HCT116 (cell line): ENCODE measurements at places on chromosomes 5 and 9.

DNA sequence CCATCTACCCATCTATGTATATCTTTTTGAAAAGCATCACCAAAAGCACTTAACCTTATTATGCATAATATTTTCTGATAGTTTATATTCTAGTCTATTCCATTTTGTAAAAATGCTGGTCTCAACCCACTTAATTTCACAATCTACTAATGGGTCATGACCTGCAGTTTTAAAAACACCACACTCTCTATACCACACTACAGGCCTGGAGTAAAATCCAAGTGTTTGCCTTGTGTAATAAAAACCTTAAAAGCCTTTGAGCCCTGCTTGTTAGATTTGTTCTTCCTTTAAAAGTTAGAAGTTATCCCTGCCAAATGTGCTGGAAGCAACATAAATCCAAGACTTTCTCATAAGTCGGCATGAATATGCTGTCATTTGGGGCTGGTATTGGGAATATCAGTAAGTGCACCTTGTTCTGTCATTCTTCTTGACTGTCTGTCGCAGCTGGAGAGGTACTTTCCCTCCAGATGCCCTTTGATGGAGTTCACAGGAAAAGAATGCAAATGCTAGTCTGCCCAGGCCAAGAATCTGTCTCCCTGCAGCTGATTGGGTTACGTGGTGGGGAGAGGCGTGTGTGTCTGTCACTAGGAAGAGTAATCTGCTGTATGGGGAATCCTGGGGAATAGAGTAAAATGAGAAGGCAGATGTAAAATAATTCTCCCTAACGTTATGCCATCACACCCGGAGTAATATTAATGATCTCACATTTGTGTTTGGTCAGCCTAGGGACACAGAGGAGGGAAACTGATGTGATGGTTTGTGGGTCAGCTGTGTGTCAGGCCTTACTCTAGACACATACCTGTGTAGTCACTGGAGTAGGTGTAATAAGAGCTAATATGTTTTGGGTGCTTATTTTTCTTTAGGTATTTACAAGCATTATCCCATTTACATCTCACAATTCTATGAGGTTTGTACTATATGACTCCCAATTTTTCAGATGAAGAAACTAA, 79.4 kb downstream of the ZNF366 start:
- no peak for DNase-seq
- no peaks in the 10 kb centered on the region for H3K4me1 ChIP-seq
- H3K27ac ChIP-seq: no peak overlapping the region
- no peaks in the 10 kb centered on the region for H3K36me3 ChIP-seq
- H3K4me3 ChIP-seq: no peak overlapping the region

DNA sequence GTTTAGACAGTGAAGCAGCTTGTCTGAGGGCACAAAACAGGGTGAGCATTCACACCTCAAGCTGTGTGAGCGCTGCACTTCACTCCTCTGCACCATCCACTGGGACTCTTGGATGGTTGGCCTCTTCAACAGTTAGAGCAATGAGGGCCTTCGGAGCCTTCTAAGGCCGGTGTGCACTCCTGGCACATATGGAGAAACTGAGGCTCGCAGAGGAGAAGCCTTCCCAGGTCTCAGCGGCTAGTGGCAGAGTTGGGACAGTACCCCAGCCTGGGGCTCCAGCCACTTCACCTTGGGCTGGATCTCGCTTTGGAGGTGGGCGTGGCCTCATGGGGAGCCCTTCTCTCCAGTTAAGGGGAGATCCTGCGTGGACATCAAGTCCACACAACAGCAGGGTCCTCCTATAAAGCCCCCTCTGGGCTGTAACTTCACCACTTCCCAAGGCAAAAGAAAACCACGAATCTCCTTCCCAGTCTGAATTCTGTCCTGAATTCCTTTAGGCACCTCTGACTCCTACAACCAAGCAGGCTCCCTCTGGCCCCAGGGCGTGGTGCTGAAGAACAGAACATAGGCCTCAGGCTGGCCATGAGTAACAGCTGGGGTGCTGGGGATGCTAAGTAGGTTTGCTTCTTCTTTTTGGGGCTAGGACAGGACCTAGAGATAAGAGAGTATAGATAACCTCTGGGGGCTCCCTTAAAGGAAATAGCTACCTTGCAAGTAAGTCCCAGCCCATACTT, 30.5 kb upstream of the CSF1R start:
- no peak overlapping the region for H3K4me3 ChIP-seq
- H3K27me3 ChIP-seq: no peaks in the 10 kb centered on the region
- H3K4me1 ChIP-seq: peaks cover 24% of the 10 kb centered on the region

GRCh38 chr5:143796753-143797152, 15.2 kb upstream of the HMHB1 start:
- no peaks in the 10 kb centered on the region for H3K27me3 ChIP-seq
- no peak for DNase-seq
- H3K36me3 ChIP-seq: no peaks in the 10 kb centered on the region
- H3K4me1 ChIP-seq: no peaks in the 10 kb centered on the region

- H3K27ac ChIP-seq: no peak overlapping the region
- peak; percentile 52 for DNase-seq
- H3K27me3 ChIP-seq: no peaks in the 10 kb centered on the region
- H3K36me3 ChIP-seq: no peaks in the 10 kb centered on the region
- H3K4me1 ChIP-seq: peaks cover 16% of the 10 kb centered on the region; the same call in 1 of the 2 replicates
These were observed 1.9 kb upstream of the CRB2 start for GRCh38 chr9:123353984-123354591.

DNA sequence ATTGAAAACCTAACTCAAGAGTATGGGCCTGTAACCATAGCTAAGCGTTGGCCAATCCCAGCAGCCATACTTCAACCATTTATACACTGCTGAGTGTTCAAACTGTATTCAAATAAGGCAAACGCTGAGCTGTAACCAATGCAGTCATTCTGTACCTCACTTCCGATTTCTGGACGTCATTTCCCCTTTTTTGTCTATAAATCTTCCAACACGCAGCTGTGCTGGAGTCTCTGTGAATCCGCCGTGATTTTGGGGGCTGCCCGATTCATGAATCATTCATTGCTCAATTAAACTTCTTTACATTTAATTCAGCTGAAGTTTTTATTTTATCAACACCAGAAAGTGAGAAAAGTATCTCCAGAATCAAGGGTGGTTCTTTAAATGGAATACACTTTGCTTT, 31.7 kb downstream of the MTX3 start:
- no peak overlapping the region for H3K27ac ChIP-seq
- H3K36me3 ChIP-seq: no peaks in the 10 kb centered on the region
- no peak for DNase-seq
- H3K4me3 ChIP-seq: no peak overlapping the region
- no peaks in the 10 kb centered on the region for H3K27me3 ChIP-seq

DNA sequence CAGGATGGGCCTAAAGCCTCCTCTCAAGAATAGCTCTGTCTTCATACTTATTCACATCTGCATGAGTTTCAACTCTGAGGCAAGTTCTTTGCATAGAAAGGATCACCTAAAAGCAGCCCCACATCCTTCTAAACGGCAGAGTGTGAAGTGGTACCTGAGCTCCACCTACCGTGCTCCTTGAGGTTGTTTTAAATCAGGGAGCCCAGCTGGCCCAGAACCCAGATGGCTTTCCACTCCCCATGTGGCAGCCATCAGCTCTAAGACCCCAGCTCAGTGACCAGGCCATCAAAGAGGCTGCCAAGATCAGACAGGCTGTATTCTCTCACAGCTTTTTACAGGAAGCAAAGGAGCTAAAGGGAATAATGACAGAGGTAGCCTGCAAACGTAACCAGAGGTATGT, 299.3 kb downstream of the RASEF start:
- no peaks in the 10 kb centered on the region for H3K4me1 ChIP-seq
- no peak overlapping the region for H3K27ac ChIP-seq
- no peaks in the 10 kb centered on the region for H3K36me3 ChIP-seq
- H3K27me3 ChIP-seq: no peaks in the 10 kb centered on the region
- DNase-seq: no peak
- no peak overlapping the region for H3K4me3 ChIP-seq

DNA sequence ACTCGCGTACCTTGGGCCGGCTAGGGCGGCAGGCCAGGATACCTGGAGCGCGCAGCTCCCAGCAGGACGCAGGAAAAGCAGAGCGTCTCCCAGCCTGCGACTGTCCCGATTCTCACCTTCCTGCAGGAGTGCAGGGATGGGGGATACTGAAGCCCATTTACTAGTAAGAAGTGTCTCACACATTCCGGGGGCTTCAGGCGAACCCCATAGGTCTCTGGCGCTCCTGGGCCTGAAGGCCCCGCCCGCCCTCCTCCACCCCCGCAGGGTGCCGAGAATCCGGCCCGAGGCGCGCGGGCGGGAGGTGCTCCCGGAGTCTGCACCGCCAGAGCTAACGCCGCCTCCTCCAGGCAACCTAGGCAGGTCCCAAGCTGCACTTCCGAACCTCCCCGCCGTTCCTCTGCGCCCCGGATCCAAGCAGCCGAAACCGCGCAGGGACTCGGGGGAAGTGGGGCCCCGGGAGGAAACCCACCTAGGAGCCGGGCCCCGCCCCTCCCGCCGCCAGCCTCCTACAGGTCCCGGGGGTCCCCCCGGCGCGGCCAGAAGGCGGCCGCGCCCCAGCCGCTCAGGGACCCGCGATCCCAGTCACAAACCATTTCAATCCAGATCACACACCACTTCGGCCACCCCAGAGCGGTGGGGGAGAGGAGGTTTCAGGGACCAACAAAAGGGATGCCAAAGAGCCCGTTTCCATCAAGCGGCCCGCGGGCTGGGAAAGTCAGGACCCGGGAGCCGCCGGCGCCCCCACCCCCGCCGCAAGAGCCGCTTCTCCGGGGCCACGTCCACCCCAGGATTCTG, 1.2 kb downstream of the ROR2 start:
- H3K27ac ChIP-seq: peak overlapping the region; percentile 78
- peak; percentile 65 for DNase-seq
- peaks cover 15% of the 10 kb centered on the region for H3K4me1 ChIP-seq
- H3K4me3 ChIP-seq: peak overlapping the region; percentile 84
- no peaks in the 10 kb centered on the region for H3K27me3 ChIP-seq
- H3K36me3 ChIP-seq: no peaks in the 10 kb centered on the region

DNA sequence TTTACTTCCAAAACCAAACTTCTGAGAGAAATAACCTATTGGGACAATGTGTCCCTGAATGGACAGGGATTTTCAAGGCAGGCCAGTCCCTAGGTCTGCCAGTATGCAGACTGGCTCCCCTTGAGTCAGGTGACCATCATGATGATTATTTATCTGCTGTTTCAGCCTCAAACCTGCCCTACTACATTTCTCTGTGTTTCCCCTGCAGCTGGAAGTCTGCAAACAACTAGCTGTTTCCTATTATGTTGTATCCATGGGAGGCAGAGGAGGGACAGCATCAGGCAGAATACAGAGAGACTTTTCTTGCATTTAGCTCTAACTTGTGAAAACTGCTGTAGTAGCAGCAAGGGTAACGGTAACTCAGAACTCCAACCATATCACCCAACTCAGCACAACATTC, 36.2 kb upstream of the IFNK start:
- no peaks in the 10 kb centered on the region for H3K27me3 ChIP-seq
- H3K27ac ChIP-seq: no peak overlapping the region
- DNase-seq: no peak
- H3K4me1 ChIP-seq: no peaks in the 10 kb centered on the region
- H3K36me3 ChIP-seq: no peaks in the 10 kb centered on the region

- no peak overlapping the region for H3K4me3 ChIP-seq
- DNase-seq: no peak
- no peaks in the 10 kb centered on the region for H3K27me3 ChIP-seq
- H3K4me1 ChIP-seq: no peaks in the 10 kb centered on the region
These were observed 15.3 kb downstream of the FPGS start for GRCh38 chr9:127817881-127818434.

GRCh38 chr9:96581786-96582185, 37.9 kb downstream of the CDC14B start:
- no peaks in the 10 kb centered on the region for H3K4me1 ChIP-seq
- no peak overlapping the region for H3K4me3 ChIP-seq

- H3K27ac ChIP-seq: no peak overlapping the region
- no peaks in the 10 kb centered on the region for H3K4me1 ChIP-seq
- H3K27me3 ChIP-seq: no peaks in the 10 kb centered on the region
- no peaks in the 10 kb centered on the region for H3K36me3 ChIP-seq
These were observed 50.3 kb downstream of the HMHB1 start for GRCh38 chr5:143862271-143862670.

GRCh38 chr5:81065492-81065891, 105.3 kb downstream of the RASGRF2 start:
- no peak overlapping the region for H3K27ac ChIP-seq
- H3K36me3 ChIP-seq: no peaks in the 10 kb centered on the region

DNA sequence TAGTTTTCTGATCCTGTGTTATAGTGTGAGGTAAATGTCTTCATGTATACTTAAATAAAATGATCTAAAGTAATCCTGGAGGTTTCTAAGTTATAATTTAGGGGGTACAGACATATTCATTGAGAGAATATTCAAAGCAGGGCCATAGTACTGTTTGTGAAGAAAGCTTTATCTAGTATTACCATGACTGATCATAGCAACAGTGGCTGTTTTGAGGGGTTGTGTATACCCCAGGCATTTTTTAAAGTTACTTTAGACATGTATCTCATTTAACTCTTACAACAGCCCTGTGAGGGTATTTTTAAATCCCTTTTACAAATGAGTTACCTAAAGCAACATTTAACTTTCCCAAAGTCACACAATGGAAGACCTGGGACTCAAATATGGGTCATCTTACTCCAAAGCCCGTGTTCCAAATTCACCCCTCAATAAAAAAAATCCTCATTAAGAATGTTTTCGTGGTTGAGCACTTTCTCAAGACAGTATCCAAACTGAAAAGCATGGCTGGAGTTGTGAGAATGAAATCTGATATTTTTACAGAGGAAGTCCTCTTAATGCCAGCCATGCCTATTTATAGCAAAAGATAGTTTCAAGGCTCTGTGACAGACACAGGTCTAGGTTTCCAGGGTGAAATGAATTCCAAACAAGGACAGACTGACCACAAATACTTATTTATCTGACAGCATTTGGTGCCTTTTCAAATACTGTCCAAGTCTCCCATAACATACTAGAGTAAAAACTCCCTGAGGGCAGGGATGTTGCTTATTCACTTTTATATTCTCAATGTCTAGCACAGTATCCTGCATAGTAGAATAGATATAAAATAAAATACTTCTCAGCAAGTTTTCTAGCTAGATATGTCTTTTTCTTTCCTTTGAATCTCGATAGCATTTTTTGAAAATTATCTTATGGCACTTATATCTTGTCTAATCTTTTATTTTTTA, 10.4 kb downstream of the STOM start:
- no peaks in the 10 kb centered on the region for H3K36me3 ChIP-seq
- no peak overlapping the region for H3K27ac ChIP-seq
- DNase-seq: no peak
- peaks cover 8% of the 10 kb centered on the region for H3K4me1 ChIP-seq
- no peak overlapping the region for H3K4me3 ChIP-seq

GRCh38 chr9:90860382-90860781, 58.8 kb downstream of the SYK start:
- H3K4me3 ChIP-seq: no peak overlapping the region
- H3K4me1 ChIP-seq: no peaks in the 10 kb centered on the region
- H3K27me3 ChIP-seq: no peaks in the 10 kb centered on the region
- no peaks in the 10 kb centered on the region for H3K36me3 ChIP-seq
